ENCODE measurements at places on chromosomes 16 and 17. TPM values are rescaled to one million over a fixed set of nuclear protein-coding genes. Genes with fewer than 3 reads are reported as not detected.

Gene SDF2
- total RNA-seq = 46.0 TPM

Gene KRT33A
- total RNA-seq = not detected

DNA sequence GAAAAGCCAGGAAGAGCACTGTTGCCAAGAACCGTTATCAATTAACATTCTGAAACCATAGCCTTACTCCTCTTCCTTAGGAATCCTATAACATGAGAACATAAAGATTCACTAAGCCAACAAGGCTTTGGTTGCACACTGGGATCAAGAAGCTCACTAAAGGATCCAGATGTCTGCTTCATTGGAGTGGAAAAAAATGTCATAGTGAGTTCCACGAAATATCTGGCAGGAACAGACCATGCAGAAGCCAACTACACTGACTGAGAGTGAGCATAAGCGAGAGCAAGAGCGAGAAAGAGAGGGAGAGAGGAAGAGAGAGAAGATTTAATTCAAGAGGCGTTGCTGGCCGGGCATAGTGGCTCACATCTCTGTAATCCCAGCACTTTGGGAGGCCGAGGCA, 13.4 kb upstream of the MEIOC start:
- no peaks in the 10 kb centered on the region for H3K27me3 ChIP-seq
- H3K4me1 ChIP-seq = no peaks in the 10 kb centered on the region
- H3K36me3 ChIP-seq = no peaks in the 10 kb centered on the region

Gene USP36
- 48.2 TPM for total RNA-seq

DNA sequence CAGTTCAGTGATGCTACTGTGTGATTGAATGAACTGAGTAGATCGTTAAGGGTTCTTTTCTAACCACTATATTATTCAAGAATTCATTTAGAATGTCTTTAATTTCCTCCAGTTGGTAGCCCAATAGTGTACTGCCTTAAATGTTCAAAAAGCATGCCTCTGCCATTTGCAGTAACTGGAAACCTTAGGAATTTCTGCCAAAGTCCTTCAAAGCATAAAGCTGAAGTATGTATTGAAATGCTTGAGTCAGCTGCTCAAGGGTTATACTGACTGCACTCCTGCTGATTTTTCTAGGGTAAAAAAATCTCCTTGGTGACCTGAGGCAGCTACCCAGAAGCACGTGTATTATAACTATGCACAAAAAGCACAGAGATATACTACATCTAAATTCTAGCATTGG, 56.5 kb downstream of the SNTB2 start:
- H3K36me3 ChIP-seq = peaks cover 6% of the 10 kb centered on the region
- H3K27ac ChIP-seq = no peak overlapping the region
- H3K4me1 ChIP-seq = peaks cover 4% of the 10 kb centered on the region
- H3K4me3 ChIP-seq = no peak overlapping the region
- no peaks in the 10 kb centered on the region for H3K27me3 ChIP-seq

- peaks cover 33% of the 10 kb centered on the region for H3K36me3 ChIP-seq
- no peak overlapping the region for H3K4me3 ChIP-seq
- H3K27me3 ChIP-seq = no peaks in the 10 kb centered on the region
- no peak overlapping the region for H3K27ac ChIP-seq
- H3K4me1 ChIP-seq = peaks cover 5% of the 10 kb centered on the region
Measured at GRCh38 chr17:82851381-82851780, 11.6 kb upstream of the ZNF750 start.

Measured in SJCRH30 (cell line).